ENCODE measurements at places on chromosomes 6 and 20.
A peak's percentile ranks its signal among the peaks of the same experiment; 100 is the strongest.

GRCh38 chr6:170453586-170454511, 99.3 kb downstream of the PSMB1 start:
- DNase-seq, result no peak

GRCh38 chr6:55490871-55491270, 88.1 kb downstream of the HMGCLL1 start:
- DNase-seq, result no peak

- DNase-seq, result no peak
Observed at GRCh38 chr6:12001004-12001705, 11.0 kb upstream of the HIVEP1 start.

GRCh38 chr6:21591446-21591845, 2.1 kb upstream of the SOX4 start:
- no peak for DNase-seq

GRCh38 chr20:25195014-25195961, at the start of gene ENTPD6:
TSS of gene ENTPD6 (plus strand) at chr20:25195712. CDS start at chr20:25206537, 10,825 bp downstream.
- peak; percentile 83 for DNase-seq

DNA sequence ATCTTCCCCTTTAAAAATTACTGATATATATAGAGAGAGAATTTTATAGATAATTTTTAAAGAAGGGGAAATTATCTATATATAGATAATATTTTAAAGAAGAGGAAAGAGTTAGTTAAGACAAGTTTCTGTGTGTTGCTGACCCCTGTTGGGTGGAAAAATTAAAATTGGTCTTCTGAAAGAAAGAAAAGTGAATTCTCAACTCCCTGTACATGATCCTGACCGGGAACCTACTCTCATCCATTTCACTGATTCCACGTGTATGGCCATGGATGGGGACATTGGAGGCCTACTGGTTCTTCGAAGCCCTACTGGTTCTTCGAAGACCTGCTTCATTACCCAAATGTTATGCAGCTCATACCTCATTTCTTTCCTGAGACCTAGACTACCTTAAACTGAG, 53.0 kb upstream of the TCF21 start:
- DNase-seq, result no peak

DNA sequence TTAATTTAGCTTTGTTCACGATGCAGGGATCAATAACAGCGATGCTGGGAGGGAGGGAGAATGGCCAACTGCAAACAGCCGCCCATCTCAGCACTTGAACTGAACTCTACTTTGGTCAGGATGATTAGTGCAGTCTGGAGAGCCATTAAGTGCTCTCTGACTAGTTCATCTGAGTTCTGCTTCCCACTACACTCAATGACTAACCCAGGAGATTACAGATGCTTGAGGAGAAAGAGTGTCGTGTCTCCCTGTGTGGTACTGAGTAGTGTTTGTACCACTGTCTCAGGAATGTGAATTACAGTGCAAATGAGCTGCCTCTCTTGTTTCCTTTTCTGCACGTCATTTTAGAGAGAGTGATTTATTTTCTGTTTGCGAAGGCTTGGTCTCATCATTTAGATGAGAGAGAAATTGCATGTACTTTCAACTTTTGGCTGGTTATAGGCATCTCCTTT, 23.5 kb downstream of the CARMIL1 start:
- DNase-seq, result no peak

GRCh38 chr6:3904518-3904917, 55.3 kb downstream of the FAM50B start:
- no peak for DNase-seq

GRCh38 chr6:83221889-83222479, 28.8 kb downstream of the RWDD2A start:
- peak; percentile 50 for DNase-seq

GRCh38 chr6:153484056-153484455, 353.0 kb upstream of the RGS17 start:
- no peak for DNase-seq

DNA sequence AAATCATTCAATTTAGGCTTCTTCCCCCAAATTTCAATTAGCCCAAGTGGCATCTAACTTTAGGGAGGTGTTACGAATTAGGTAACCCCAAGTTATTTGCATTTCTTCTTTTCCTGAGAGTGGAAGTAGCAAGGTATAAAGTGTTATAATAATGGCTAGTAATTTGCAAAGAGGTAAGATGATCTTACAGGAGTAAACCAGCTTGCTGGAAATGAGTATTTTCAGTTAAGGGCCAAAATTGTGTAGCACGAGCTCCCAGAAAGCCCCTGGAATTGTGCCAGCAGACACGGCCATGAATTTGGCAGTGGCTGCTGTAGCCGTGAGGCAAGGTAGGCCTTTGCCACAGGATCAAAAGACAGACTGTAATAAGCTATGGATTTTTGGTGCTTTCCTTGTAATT, 38.0 kb downstream of the CITED2 start:
- DNase-seq, result no peak

DNA sequence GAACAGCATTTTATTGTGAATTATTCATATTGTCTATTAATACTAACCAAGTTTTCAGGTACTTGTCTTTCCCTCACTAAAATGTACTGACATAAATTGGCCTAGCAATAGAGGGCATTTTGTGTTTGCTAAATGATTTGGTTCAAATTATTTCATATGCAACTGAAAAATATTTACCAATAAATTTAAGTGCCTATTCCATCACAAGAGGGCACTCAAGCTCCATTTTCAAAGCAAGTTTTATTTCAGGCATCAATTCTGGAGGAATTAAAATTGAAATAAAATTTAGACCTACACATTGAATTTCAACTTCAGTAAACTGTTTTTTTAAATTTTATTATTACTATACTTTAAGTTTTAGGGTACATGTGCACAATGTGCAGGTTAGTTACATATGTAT, 114.3 kb upstream of the SYNCRIP start:
- peak; percentile 35 for DNase-seq

DNA sequence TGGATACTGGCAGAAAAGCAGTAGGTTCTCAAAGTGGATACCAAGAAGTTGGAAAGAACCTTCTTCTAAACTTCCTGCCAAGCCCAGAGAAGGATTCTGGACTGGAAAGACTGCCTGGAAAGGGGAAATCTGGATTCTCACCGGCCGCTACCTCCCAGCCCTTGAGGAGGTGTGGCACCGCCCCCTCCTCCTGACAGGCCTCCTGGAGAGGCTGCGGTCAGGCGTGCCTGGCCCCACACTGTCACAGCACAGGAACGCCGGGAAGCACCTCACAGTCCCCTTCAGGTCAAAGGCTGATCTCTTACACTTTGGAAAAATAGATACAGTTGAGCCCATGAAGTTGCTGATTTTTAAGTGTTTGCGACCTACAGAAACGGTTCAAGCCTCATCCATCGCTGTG, 16.3 kb upstream of the PDE10A start:
- no peak for DNase-seq

DNA sequence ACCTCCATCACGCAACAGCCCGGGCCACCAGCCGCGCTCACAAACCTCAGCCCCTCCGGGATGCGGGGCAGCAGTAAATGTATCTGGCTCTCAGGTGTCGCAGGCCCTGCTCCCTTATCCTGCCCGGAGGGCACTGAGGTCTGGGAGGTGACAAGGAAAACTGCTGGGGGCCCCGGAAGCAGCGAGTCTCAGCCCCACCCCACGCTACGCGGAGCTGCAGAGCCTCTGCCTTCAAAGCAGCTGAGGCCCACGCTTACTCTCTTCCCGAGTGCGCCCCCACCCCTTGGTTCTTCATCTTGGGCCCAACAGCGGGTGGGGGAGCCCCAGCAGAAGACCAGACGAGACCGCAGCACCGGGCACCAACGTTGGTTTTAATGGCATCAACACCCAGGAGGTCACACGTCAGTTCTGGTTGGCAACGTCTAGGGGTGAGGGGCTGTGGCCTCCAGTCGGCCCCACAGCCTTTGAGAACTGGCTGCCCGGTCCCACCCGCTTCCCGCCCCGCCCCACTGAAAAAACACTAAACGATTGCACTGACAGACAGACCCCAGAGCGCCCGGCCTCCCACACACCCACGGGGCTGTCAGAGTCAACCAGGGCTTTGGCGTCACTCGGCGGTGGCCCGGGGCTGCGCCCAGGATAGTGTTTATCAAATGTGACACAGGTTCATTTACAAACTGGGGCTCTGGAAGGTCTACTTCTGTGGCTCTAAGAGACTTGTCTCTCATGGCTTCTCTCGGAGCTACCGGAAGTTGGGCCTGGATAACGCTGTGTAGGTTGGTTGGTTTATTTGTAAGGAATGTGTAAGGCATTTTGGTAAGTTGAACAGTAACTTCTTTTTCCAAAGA, 43.7 kb downstream of the DSTN start:
- no peak for DNase-seq

GRCh38 chr6:109484122-109484521, 1.1 kb upstream of the ZBTB24 start:
- DNase-seq, result no peak

DNA sequence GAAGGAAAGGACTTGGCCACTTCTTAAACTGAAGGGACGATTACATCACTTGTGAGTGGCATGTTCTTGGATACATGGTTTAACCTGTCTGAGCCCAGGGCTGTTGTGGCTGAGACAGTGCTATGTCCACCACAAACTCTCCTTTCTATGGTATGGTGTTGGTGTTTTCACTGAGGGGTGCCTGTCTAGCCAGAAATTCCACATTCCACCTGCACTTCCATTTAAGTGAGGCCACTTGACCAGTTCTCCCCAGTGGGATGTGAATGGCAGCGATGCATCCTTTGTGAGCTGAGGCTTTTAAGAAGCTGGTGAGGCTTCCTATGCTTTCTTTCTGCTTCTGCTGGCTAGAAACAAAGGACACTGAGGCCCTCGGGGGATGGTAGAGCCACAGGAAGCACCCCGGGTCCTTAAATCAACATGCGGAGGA, 151.4 kb upstream of the CHD6 start:
- DNase-seq, result no peak

GRCh38 chr20:51096582-51097267, 73.8 kb upstream of the KCNG1 start:
- no peak for DNase-seq

GRCh38 chr6:3423439-3424184, 33.2 kb downstream of the SLC22A23 start:
- no peak for DNase-seq

GRCh38 chr6:118403036-118403435, 145.1 kb upstream of the PLN start:
- DNase-seq, result no peak

DNA sequence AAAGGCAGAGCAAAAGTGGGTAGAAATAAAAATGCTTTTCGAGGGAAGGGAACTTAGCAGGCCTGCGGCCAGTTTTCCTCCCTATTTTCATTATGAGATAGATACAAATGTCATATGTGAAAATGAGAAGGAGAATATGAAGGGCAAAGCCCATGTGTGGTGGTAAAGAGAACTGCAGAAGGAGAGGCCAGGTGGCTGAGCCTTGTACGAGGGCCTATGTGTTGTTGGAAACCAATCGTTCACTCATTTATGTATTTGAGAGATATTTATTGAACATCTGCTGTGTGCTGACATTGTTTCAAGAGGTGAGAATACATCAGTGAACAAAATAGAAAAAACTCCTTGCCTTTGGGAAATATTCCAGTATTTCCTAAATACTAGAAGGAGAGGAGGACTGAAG, 147.7 kb downstream of the SH3BGRL2 start:
- DNase-seq, result no peak

- no peak for DNase-seq
Observed at GRCh38 chr20:50516180-50516934, 6.2 kb downstream of the PTPN1 start.

- no peak for DNase-seq
Observed at GRCh38 chr6:168055696-168056489, 23.1 kb downstream of the FRMD1 start.

- no peak for DNase-seq
Observed at GRCh38 chr6:56866917-56867522, 87.9 kb upstream of the BEND6 start.

- DNase-seq, result peak; percentile 35
Observed at GRCh38 chr6:158564243-158565121, 4.6 kb downstream of the TMEM181 start.

DNA sequence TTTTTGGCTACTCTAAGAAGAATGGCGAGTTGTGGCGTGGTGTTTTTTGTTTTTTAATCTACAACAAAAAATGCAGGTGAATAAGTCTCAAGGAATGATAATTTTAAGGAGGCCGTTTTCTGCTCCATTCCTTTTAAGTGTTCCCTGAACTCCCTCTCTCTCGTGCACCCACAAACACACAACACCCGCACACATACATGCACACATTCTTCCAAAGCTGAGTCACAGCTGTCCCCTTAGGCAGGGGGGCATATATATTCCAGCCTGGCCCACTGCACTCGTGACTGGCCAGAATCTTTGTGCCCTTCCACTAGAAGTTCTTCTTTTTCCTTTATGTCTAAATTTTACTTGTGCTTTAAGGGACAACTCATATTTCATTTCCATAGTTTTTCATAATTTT, 405.7 kb downstream of the LMBRD1 start:
- no peak for DNase-seq

GRCh38 chr6:116941727-116942126, 64.7 kb downstream of the RFX6 start:
- no peak for DNase-seq

DNA sequence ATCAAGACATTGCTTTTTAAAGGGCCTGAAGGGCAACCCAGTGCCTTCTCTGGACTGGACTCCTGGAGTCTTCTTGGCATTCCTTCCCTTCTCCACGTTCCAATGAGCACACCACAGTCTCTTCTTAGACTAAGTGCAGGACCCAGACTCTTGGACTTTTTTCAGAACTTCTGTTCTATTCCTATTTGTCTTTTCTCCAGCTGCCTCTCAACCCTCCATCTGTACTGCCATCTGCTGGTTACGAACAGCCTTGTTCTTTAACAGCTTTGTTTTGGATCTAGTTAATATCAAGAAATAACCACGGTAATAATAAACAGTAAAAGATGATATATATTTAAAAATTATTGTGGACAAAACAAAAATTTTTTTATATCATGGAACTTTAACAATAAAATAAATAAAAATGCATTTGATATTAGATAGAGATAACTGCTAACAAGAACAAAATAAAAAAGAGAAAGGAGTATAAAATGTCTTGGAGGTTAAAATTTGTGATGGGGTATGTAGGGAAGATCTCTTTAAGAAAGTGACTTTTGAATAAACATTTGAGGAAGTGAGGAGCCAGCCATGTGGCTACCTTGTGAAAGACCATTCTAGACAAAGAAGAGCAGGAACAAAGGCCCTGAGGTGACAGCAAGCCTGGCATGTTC, 105.1 kb upstream of the HCRTR2 start:
- DNase-seq, result peak; percentile 9

GRCh38 chr20:10793766-10794165, 120.0 kb upstream of the JAG1 start:
- no peak for DNase-seq

- no peak for DNase-seq
Observed at GRCh38 chr6:44642349-44642748, 254.8 kb downstream of the CDC5L start.

- peak; percentile 42 for DNase-seq
Observed at GRCh38 chr20:63567386-63568169, 6.5 kb downstream of the HELZ2 start.

GRCh38 chr6:110485491-110485890, 9.1 kb upstream of the SLC22A16 start:
- no peak for DNase-seq

- DNase-seq, result no peak
Observed at GRCh38 chr20:8749986-8750385, 318.9 kb upstream of the PLCB4 start.

GRCh38 chr6:31896493-31896855, 1.0 kb downstream of the EHMT2 start:
- no peak for DNase-seq
